ENCODE measurements at places on chromosomes 5 and 9.

- DNase-seq = no peak
Observed at GRCh38 chr5:53027913-53028312, 38.8 kb downstream of the ITGA2 start.

DNA sequence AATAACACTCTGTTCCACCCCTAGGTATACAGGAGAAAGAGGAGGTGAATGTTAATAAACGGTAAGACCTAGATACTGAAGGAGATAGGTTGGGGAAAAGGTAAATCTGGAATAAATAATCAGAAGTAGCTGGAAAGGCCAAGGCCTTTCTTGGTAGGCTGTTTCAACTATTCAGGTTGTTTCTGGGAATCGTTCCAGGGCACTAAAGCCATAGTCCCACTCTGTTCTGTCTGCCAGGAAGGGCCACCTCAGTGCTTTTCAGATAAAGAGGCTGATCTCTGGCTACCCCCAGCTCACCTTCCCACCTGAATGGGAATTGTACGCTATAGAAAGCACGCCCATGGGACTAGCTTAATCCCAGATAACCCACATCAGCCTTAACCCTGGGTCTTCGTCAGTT is 32.9 kb downstream of the DCAF12 start:
- DNase-seq = no peak

- DNase-seq = no peak
Observed at GRCh38 chr5:61450493-61451279, 118.6 kb downstream of the ZSWIM6 start.

GRCh38 chr5:93583768-93584595 is 960 bp downstream of the NR2F1 start:
- peak; percentile 77 for DNase-seq

DNA sequence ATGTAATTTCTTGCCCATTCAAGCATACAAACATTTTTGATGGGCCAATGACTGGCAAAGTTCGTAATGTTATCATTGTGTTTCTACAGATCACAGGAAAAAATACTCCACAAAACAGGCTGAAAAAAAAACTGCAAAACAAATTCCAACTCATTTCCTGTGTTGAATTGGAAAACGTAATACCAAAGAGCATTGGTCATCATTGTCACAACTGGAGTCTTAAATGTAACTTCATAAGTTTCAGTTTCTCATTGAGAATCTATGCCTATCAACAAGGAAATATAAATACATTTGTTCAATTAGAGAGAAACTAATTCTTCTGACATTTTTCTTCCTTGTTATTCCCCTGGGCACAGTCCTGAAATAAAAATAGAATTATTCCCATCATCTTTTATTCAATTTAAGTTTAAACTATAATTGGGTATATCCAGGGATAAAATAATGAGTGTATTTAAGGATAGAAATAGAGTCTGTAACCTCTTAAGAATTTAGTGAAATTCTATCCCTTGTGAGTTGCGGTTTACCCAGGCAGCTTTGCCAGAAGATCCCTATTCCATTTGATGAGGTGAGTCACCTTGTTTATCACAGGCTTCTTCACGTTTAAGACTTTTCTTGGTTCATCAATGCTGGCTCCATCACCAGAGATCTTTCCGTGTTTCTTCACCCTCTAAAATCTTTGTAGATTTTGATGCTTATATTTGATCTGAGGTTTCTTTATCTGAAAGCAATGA is 112.7 kb upstream of the ITGA1 start:
- DNase-seq = no peak

DNA sequence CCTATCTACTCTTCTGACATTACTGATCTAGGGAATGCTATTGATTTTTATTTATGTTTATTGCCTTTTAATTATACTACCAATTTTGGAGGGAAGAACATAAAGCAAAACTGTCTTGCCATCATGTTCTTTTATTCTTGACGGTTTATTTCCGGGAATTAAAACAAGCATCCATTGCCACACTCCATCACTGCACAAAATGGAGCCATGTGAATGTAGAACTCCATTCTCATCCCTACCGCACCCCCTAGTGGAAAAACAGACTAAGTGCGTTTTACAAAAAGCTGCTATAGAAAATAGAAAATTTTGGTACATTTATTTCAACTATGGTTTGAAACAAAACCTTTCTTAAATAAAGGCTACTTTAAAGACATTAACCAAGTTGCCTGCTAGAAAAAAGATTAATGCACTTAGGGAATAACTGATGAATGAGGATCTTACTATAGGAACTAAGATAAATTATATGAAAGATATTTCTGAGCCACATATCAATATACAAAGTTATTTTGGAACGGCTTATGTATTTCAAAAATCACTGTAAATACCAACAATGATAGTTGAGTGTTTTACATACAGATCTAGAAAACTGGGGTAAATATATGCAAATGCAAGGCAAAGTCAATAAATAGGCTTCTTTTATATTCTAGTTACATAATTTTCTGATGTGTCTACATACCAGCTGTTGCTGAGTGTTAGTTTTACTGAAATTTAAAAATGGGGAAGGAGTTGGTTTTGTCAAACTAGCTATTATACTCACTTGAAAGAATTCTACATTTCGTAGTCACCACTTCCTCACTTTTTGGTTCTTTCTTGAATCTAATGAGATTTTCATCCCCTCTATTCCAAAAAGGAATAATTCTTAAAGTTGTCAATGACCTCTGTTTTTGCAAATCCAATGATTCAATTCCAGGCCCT is 26.5 kb downstream of the OXCT1 start:
- peak; percentile 38 for DNase-seq

- no peak for DNase-seq
Observed at GRCh38 chr9:14396171-14396570, 82.2 kb upstream of the NFIB start.

DNA sequence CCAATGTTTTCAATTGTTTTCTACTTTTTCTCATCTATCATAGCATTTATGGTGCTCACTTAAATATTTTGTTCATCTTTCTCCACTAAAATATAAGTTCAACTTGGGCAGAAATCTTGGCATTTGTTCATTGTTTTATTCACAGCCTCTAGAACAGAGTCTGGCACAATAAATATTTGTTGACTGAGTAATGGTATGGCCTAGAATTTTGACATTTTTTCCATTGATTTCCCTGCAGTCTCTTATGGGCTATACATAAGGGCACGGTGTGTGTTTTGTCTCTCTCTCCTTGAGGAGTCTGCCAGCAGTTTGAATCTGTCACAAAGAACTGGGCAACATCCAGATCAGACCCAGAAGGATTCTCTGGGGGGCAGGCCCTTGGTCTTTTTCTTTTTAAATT is 379.7 kb downstream of the TMEM38B start:
- DNase-seq = no peak

GRCh38 chr9:81559709-81560108 is 129.6 kb downstream of the TLE1 start:
- DNase-seq = no peak

DNA sequence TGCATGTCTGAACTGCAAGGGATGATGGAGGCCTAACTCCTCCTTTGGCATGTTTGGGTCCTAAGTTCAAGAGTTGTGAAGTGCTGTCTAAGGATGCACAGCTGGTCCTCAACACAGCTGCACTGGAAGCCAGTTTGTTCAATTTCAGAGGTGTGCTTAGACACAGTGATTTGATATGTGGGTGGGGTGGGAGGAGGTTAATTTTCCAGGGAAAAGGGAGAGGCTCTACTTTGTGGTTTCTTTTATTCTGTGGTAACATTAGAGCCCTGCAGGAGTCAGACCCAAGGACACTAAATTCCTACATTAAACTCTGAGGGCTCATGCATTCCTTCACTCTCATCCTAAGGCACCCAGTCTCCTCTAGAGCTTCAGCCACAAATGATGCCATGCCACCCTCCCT is 188.4 kb upstream of the MAST4 start:
- no peak for DNase-seq

- DNase-seq = no peak
Observed at GRCh38 chr9:119852390-119852789, 483.2 kb upstream of the BRINP1 start.

GRCh38 chr5:125311743-125312142 is 565.3 kb upstream of the ZNF608 start:
- DNase-seq = no peak

- DNase-seq = no peak
Observed at GRCh38 chr9:1219284-1219683, 169.1 kb downstream of the DMRT2 start.

- DNase-seq = no peak
Observed at GRCh38 chr9:134328841-134329575, 2.8 kb downstream of the RXRA start.

GRCh38 chr5:33114361-33114760 is 326.4 kb upstream of the TARS1 start:
- no peak for DNase-seq

DNA sequence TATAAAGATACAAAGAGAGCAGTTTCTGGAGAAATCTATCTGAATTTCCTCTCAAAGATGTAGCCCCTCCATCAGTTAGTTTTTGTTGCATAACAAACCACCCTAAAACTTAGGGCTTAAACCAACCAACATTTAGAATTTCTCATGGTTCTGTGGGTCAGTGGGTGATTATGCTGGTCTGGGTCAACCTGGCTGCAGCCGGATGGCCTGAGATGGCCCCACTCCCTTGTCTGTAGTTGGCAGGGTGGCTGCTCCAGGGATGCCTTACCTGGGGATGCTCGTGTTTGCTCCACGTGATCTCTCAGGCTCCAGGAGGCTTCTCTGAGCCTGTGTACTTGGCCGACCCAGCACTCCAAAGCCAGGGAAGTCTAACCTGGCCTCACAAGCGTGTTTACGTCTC is 139.3 kb downstream of the MVB12B start:
- DNase-seq = no peak

GRCh38 chr5:66795682-66796081 is 199.5 kb downstream of the MAST4 start:
- no peak for DNase-seq

DNA sequence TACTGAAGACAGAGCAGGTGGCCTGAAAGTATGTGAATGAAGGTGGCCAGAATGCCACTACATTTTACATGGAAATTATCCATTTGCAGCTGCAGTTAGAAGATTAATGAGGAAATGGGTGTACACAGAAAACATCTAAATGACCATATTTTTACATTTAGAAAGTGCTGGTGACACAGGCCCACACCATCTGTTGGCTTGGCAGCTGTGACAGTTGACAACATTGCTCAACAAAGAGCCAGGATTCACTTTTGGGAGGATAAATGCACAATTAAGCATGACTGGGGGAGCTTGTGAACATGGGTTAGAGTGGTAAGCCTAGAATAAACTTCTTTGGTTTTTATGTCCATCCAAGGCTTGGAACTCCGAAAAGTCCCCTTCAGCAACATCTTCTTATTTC is 360.5 kb downstream of the KCTD16 start:
- no peak for DNase-seq

GRCh38 chr5:149605998-149606724 is 24.9 kb downstream of the ARHGEF37 start:
- no peak for DNase-seq

DNA sequence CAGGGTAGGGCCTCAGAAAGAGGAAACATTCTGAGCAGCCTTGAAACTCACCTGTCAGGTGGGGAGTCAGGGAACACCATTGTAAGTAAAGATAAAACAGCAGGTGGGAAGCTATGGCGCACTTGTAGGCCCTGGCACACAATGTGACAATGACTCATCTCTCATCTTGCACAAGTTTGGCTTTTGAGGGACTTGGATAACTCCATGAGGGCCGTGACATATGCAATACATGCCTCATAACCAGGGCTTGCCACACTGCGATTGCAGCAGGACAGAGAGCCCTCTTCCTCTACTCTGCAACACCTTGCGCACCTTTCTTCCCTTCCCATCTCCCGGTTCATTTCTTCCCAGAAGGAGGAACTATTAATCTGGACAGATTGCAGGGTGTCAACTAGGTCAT is 144.9 kb downstream of the CEP120 start:
- DNase-seq = no peak

DNA sequence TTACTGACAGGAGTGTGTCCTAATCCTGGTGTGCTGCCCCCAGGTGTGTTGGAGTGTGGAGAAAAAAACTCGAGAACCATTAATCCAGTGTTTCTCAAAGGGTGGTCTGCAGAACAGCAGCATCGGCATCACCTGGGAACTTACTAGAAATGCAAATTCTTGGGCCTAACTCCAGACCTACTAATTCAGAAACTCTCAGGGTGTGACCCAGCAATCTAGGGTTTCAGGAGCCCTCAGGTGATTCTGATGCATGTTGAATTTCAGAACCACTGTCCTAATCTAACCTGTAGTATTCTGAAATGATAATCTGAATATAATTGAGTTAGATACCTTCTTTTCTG is 30.0 kb upstream of the IL6ST start:
- no peak for DNase-seq

DNA sequence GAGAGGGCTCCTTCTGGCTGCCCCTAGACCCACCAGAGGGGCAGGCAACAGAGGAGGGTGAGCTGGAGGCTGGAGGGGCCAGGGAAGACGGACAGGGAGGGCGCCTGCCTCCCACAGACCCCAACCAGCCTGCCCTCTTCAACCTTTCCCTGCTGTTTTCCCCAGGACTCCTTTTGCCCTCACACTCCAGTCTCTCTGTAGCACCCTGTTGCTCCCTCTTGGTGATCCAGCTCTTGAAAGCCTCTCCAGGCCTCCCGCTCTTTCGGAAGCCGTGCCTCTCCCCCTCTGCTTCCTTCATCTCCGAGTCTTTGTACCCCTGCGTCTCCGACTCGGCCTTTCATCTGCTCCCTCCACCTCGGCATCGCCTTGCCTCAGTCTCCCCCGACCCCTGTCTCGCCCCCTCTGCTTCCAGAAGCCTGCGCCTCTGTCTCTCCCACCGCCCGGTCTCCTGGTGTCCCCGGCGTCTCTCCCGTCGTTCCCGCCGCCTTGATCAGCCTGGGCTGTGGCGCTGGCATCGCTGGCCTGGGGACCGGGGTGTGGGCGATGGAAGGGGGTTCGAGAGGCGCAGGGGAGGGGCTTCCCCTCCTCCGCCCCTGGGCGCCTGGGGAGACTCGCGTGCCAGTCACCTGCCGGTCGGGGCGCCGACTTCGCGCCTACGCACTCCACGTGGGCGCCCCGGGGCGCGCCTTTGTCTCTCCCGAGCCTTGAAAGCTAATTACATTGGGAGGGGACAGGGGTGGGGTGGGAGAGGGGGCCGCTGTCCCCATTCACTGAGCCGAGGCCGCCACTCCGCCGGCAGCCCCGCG is 5.3 kb upstream of the PRDM12 start:
- DNase-seq = no peak

- DNase-seq = no peak
Observed at GRCh38 chr5:111252799-111253545, 28.8 kb downstream of the CAMK4 start.

DNA sequence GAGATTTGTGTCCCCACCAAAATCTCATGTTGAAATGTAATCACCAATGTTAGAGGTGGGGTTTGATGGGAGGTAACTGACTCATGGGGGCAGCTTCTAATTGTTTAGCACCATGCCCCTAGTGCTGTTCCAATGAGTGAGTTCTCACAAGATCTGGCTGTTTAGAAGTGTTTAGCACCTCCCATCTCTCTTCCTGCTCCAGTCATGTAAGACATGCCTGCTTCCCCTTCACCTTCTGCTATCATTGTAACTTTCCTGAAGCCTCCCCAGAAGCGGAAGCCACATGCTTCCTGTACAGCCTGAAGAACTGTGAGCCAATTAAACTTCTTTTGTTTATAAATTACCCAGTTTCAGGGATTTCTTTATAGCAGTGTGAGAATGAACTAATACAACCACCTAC is 170.5 kb downstream of the NDUFS4 start:
- DNase-seq = no peak

Measured in retina (tissue), 1 donor.